ENCODE measurements at places on chromosomes 1 and 21.

DNA sequence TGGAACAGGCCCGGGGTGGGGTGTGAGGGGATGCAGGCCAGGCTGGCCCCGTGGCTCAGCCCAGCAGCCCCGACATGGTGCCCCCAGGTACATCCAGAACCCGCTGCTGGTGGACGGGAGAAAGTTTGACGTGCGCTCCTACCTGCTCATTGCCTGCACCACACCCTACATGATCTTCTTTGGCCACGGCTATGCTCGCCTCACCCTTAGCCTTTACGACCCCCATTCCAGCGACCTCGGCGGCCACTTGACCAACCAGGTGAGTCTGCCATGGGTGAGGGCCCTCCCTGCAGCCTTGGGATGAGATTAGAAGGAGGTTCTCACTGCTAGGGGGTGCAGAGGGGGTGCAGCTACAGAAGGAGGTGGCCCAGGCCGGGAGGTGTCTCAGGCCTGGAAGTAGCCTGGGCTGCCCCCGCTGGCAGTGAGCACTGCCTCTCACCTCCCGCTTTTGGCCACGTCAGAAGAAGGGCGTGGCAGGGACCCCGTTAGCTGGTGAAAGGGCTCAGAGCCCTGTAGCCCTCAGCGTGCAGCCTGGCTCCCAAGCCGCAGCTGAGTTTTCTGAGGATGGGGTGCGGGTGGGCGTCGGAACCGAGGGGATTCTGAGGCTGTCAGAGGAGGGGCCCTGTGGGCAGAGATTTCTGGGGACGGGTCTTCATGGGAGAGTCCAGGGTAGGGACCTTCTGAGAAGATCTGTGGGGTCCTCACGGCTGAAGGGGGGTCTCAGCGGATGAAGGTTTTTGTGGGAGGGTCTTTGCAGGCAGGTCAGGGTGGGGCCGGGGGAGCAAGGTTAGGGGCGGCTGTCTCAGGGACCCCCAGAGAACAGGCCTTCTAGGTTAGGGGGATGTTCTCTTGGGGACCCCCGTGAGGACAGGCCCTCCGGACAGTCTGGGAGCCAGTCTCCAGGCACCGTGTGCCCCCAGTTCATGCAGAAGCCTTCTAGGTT lies 10.4 kb downstream of the TTLL10 start:
- no peak for DNase-seq

DNA sequence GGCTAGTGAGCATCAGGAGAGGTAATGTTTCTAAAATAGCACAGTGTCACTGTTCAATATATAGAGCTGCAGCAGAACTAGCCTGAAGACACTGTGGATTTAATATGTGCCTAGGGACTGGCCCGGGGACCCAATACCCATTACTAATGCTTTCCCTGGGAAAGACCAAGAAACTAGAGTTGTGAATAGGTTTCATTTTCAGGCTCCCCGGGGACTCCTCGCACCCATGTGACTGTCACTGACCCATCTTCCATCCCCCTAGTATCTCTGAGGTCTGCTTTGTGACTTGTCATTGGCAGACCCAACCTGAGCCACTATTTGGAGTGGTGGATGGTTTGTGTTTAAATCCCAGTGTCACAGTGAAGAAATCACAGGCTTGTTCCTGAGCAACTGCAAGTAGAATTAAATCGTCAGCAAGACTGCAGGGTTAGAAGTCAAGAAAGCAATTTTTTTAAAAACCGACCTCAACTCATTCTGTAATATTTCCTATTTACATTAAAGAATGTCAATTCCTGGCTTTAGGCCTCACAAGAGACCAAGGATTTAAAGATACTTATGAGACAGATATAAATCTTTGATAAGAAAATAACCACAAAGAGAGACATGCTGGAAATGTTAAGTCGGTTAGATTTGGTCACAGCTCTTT lies 130.0 kb upstream of the TNR start:
- no peak for DNase-seq

DNA sequence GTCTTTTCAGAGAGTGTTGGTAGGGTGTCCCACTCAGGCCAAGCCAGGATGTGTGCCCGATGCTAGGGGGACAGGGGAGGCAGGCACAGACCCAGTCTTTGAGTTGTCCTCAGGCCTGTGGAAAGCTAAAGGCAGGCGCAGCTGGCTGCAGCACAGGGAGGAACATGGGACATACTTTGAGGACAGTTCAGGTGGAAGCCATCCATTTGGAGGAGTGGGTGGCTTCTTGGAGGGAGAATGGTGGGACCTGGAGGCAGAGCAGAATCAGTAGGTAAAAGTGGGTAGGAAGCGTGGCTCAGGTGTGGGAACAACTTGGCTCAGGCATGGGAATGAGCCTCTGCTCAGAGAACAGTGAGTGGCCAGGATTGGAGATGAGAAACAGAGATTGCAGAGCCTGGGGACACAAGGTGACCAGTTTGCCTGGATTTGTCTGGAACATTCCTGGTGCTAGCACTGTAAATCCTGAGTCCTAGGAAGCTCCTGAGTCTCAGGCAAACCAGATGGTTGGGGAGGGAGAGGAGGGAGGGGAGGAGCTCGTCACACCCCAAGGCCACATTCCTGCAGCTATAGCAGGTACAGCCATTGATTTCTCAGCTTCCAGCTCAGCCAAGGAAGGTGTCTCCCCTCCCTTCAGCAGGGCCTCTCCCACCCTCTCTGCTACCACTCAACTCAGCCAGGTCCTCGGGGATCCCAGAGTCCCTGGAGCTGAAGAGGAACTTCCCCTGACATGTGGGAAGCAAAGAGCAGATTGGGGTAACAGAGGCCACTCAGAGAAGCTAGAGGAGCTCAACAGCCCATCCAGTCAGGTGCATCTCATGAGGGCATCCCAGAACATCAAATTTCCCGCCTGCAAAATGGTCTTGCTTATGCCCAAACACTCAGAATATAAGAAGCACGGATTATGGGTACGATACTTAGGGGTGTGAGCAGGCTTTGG lies 65.2 kb upstream of the TINAGL1 start:
- no peak for DNase-seq

GRCh38 chr1:119582801-119583200 lies 65.3 kb downstream of the ZNF697 start:
- DNase-seq = peak; percentile 13

DNA sequence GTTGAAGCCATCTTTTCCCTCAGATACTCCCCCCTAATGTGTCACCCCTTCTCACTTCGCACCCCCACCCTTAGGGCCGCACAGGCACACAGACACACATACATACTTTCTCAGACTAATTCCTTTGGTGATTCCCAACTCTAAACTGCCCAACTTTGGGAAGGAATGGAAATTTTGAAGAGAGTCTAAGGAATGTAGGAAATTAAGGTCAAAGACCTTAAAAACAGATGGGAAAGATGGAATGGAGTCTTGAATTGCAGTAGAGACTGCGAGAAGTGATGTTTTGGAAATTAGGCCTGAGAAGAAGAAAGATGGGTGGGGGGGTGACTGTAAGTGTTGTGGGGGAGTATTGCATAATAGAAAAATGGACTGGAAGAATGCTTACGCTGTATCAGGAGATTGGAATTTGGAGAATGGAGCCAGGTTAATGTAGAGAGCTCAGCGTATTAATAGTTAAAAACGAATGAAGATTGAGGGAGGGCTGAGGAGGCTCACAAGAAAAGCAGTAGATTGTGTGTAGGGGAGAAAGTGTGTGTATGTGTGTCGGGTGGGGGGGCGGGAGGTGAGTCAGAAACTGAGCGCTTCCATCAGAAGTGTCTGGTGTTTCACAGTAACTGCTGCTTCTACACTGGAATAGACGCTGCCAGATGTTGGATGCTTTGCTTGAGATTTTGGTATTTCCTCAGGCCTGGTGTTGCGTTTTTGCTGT lies 1.7 kb downstream of the PIP5K1A start:
- DNase-seq = peak; percentile 71

- DNase-seq = no peak
Observed at GRCh38 chr1:186875896-186876835, 47.4 kb downstream of the PLA2G4A start.

- no peak for DNase-seq
Observed at GRCh38 chr1:36476945-36477344, 5.8 kb downstream of the CSF3R start.
